ENCODE measurements at places on chromosomes 6 and 20.

- DNase-seq = no peak
Observed at GRCh38 chr20:19349879-19350278, 137.4 kb downstream of the SLC24A3 start.

- no peak for DNase-seq
Observed at GRCh38 chr6:167825332-167826229, 1.1 kb upstream of the AFDN start.

DNA sequence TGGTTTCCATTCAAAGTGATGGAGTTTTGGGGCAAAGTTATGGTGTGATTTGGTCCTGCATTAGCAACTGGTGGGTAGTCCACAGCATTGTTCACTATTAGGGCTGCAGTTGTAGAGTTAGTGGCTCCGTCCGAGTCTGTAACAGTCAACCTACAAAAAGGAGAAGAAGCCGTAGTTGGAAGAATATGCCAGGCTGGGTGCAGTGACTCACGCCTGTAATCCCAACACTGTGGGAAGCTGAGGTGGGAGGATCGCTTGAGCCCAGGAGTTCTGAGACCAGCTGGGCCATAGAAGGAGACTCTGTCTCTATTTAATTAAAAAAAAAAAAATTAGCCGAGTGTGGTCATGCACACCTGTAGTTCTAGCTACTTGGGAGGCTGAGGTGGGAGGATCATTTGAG is 69.5 kb downstream of the KIAA0319 start:
- DNase-seq = no peak

DNA sequence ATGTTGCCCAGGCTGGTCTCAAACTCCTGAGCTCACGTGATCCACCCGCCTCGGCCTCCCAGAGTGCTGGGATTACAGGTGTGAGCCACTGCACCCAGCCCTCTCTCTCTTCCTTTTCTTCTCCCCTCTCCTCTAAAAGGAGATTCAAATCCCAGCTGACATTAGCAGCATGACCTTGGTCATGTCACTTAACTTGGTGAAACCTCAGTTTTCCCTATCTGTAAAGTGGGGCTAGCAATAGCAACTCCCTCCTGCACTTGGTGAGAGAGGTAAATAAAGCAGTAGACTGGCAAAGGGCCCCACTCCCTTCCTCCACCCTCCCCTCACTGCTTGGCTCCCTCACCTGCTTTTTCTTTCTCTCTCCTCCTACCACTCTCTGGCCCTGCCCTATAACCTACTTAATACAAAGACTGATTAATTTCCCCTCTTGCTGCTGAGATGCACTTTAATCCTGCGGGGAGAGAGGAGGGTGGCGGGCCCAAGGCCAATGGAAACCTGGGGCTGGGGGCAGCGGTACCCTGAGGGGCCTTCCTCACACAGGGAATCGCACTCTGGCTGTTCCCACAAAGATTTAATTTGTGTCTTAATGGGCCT is 54.2 kb upstream of the ZFAND3 start:
- no peak for DNase-seq

GRCh38 chr6:150118203-150118602 is 24.6 kb upstream of the PPP1R14C start:
- no peak for DNase-seq

- no peak for DNase-seq
Observed at GRCh38 chr6:82178077-82178758, 69.3 kb downstream of the IBTK start.

- no peak for DNase-seq
Observed at GRCh38 chr20:37393863-37394542, 48.1 kb downstream of the SRC start.

GRCh38 chr6:2958776-2959175 is 12.6 kb downstream of the SERPINB6 start:
- DNase-seq = no peak

DNA sequence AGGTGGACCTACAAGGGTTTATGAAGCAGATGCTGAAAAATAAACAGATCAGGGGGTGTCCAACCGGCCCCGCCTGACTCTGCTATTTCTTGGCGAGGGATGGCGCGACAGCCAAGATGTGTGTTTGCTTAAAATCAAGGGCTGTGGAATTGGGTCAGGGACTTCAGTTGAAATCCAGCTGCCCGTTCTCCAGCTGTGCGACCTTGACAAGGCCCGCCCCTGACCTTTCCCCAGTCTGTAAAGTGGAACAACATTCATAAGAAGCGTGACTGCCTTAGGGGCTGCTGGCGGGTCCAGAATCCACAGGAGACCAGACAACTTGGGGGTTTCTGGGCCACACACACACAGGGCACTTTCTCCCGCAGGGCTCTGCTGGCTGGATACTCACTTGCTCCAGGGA is 517.5 kb downstream of the PREX1 start:
- DNase-seq = no peak

GRCh38 chr6:16805243-16805950 is 44.1 kb upstream of the ATXN1 start:
- no peak for DNase-seq

DNA sequence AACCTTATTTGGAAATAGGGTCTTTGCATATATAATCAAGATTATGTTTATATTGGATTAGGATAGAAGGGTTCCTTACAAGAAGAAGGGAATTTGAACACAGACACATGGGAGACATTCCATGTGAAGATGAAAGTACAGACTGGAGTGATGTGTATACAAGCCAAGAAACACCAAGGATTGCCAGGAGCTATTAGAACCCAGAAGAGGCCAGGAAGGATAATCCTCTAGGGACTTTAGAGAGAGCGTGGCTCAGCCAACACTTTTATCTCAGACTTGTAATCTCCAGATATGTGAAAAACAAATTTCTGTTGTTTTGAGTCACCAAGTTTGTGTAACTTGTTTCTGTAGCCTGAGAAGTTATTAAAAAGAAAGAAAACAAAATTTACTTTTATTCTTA is 1173.9 kb upstream of the CITED2 start:
- no peak for DNase-seq

DNA sequence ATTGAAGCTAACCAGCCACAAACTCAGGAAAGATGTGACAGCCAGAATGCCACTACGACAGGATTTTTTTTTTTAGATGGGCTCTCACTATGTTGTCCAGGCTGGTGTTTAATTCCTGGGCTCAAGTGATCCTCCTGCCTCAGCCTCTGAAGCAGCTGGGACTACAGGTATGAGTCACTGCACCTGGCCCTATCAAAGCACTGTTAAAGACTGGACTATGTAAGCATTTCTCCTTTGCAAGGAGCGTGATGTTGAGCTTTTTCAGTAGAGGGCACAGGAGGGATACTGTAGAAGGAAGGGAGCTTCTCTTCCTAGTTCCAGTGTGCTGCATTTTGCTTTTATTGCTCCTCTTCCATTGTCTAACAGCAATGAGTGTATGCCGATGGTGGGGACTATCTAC is 35.8 kb downstream of the ZBTB9 start:
- no peak for DNase-seq

- no peak for DNase-seq
Observed at GRCh38 chr20:8476021-8476420, 344.0 kb downstream of the PLCB1 start.

DNA sequence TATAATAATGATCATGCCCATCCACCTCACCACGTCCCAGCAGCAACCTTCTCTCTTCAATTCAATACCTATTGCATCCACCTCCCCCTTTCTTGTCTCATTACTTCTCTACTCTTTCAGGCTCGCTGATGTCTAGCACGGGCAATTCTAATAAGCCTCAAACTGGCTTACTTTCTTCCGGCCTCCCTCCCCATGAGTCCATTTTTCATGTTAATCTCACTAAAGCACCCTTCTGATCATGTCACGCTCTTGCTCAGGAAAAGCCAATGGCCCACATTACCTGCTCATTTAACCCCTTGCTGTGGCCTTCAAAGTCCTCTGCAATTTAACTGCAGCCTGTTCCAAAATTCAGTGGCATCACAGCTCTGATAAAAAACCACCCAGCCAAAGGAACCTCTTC is 105.1 kb downstream of the UTRN start:
- DNase-seq = no peak

GRCh38 chr6:109373762-109374161 is 8.5 kb downstream of the CD164 start:
- DNase-seq = no peak

DNA sequence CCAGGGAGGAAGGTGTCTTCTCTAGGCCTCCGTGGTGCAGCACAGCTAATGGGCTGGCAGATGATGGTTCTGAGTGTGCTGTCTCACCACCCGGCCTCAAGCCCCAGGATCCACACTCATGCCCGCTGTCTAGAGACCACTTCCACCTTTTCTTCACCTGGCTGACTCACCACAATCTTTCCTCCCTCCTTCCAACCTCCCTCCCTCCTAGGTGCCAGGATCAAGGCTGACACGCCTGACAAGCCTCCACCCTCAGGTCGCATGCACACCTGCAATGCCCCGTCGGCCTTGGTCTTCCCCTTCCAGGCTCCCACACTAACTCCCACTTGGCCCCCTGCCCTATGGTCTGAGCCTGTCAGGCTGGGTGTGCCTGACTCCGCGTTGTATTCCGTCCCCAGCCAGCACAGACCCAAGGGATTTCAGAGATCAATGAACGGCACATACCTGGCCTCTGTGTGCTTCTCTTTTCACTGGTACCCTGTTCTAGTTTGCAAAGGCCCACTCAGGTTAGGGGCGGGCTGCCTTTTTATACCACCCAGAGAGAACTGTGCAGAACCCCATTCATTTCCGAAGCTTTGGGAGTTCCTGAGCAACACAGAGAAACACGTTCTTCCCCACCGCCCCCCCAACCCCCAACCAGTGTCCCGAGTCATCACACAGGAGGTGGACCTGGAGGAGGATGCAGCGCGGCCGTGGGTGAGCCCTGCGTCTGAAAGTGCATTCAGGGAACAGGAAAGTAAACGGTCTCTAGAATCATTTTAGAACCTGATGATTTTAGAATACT is 39.3 kb downstream of the PMEPA1 start:
- no peak for DNase-seq

DNA sequence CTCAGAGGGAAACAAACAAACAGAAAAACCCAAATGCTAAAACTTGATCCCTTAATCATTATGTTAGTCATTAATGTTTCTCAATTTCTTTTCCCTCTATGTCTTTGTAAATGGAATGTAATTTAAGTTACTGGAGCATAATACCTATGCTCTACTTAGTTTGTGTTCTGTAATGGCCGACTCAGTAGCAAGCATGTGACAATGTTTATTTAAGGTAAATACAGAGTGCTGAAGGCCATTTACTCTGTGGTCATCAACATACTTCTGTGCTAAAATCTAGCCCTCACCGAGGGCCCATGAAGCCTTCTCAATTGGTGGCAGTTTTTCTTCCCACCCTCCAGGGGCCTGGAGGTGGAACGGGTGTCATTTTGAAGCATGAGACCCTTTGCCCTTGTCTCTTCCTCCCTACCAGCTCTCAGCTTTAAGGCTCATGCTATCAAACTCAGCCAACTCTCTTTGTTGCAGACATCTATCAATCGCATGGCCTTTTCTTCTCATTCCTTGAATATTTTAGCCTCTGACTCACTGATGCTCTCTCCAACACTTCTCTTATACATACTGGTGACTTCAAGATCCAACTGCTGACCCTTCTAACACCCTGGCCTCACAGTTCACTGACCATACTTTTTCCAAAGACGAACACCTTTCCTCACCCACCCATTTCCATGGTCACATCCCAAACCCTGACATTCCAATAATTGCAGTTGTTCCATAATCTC is 48.2 kb downstream of the STX7 start:
- DNase-seq = no peak

DNA sequence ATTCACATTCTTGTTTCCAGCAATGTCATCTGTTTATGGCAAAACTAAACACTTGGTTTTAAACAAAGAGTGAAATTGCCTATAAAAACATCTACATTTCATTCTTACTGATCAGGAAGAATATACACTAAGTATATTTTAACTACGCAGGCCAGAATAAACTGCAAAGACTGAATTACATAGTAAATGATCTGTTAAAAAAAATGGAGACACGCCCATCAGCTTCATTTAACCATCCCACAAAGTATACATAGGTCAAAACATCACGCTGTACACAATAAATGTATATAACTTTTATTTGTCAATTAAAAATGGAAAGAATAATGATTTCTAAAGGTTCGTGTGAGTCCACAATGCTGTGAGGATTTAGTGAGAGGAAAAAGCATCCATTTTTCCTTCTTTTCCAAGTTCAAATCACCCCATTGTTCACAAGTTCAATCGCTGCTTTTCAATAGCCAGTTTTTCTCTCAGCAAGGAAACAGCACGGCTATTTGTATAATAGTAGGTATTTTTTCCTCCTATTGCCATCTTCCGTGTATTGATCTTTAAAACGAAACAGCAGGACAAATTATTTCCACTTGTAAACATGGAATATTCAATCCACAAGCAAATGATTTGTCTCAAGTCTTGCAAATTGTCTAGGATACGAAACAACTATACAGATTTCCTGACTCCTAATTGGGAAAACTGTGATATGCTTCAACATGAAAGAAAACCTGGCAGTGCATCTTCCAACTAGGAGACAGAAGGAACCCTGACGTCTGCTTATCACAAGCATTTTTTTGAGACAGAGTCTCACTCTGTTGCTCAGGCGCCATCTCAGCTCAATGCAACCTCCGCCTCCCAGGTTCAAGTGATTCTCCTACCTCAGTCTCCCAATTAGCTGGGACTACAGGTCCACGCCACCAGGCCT is 10.6 kb downstream of the SFT2D1 start:
- no peak for DNase-seq

DNA sequence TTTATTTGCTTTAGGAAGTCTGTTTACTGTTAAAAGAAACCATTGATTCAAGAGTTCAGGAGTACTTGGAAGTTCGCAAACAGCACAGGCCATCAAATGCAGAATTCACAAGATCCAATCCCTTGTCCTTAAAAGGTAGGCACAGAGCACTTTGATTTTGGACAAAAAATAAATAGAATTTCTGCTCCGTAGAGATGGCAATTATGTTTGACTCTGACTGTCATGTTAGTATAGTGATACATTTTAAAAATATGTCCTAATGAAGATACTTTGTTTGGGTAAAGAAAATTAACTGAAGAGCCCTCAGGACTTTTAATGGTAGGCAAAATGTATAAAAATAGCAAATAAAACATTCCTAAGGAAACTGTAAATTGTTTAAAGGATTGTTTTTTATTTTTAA is 113.1 kb downstream of the JAG1 start:
- no peak for DNase-seq

DNA sequence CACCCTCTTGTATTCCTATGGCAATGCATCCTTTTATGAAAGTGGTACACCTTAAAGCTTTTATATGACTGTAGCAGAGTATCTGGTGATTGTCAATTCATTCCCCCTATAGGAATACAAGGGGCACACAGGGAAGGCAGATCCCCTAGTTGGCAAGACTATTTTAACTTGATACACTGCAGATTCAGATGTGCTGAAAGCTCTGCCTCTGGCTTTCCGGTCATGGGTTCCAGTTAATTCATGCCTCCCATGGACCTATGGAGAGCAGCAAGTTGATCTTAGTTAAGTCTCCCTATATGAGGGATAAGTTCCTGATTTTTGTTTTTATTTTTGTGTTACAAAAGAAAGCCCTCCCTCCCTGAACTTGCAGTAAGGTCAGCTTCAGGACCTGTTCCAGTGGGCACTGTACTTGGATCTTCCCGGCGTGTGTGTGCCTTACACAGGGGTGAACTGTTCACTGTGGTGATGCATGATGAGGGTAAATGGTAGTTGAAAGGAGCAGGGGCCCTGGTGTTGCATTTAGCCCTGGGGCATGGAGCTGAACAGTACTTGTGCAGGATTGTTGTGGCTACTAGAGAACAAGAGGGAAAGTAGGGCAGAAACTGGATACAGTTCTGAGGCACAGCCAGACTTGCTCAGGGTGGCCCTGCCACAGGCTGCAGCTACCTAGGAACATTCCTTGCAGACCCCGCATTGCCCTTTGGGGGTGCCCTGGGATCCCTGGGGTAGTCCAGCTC is 292.1 kb downstream of the ESR1 start:
- DNase-seq = no peak

GRCh38 chr20:58261660-58262059 is 33.2 kb upstream of the ANKRD60 start:
- no peak for DNase-seq
